ENCODE measurements at places on chromosomes 12 and 14. TPM values are rescaled to one million over a fixed set of nuclear protein-coding genes. Genes with fewer than 3 reads are reported as not detected.

GRCh38 chr12:122681814-122682213 is 21.3 kb downstream of the HCAR2 start:
- DNase-seq, result no peak

Gene TCL1B
- total RNA-seq, result not detected

GRCh38 chr14:102610968-102611811 is 18.7 kb downstream of the RCOR1 start:
- no peak for DNase-seq

DNA sequence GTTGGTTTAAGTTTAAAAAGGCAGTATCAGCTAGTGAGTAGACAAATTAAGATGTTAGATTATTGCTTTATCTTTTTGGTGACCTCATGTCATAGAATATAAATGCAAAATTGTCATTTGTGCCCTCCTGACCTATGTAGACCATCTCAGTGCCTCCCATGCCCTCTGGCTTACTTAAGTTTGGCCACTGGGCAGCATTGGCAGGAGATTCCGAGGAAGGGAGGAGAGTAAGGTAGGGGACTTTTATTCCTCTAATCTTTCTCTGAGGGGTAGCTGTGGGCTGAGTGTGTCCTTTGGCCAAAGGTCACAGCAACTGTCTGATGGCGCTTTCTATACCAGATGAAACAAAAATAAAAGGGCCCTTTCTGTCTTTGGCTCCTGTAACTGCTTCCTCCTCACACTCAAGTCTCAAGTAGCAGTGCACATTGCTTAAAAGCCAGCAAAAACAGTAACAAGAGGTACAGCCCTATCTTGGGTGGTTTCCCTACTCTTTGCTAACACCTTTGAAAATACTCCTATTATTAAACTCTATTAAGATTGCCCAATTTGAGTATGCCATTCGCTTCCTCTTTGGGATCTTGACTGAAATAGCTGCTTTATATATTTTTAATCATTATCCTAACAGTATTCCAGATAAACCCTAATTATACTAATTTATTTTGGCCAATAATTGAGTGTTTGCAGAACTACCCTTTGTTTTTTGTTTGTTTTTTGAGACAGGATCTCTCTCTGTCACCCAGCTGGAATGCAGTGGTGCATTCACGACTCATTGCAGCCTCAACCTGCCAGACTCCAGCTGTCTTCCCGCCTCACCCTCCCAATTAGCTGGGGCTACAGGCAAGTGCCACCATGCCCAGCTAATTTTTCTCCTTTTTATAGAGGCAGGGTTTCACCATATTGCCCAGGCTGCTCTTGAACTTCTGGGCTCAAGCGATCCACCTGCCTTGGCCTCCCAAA is 56.5 kb upstream of the KCNH3 start:
- no peak for DNase-seq

- no peak for DNase-seq
Measured at GRCh38 chr12:53586745-53587144, 39.4 kb downstream of the ATF7 start.

Gene MYRFL
- total RNA-seq, result 0.11 TPM

Gene TMPRSS12
- total RNA-seq, result not detected

DNA sequence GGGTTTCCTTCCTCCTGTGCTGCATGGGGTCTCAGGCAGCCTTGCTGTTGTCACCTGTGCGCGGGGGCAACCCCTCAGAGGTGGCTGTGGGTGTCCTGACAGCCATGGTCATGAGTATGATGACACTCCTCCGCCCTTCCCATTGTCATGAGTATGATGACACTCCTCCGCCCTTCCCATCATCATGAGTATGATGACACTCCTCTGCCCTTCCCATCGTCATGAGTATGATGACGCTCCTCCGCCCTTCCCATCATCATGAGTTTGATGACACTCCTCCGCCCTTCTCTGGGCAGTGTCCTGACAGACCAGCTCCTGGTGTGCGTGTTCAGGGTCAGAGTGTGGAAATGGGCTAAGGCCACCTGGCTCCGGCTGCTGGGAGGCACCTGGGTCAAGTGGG is 40.0 kb downstream of the FBRSL1 start:
- no peak for DNase-seq

Gene BDKRB1
- total RNA-seq, result not detected

- no peak for DNase-seq
Measured at GRCh38 chr12:108670066-108670631, 36.5 kb upstream of the SELPLG start.

DNA sequence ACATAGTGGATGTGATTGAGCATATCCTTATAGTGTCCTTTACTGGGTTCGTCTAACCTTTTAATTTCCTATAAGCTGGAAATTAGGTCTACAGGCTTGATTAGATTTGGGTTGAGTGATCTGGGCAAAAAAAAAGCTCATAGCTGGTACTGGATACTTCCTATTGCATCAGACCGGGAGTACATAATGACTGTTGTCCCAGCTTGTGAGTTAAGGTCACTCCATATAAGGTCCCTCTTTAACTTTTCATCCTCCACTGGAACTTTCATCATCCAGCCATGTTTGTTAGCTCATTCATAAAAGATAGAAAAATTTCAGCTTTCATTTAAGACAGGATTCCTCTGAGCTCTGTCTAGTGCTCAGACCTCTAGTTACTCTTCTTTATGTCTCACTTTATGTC is 80.8 kb downstream of the C14orf132 start:
- DNase-seq, result no peak
